ENCODE measurements at places on chromosomes 7 and 10. TPM values are rescaled to one million over a fixed set of nuclear protein-coding genes. Genes with fewer than 3 reads are reported as not detected.

DNA sequence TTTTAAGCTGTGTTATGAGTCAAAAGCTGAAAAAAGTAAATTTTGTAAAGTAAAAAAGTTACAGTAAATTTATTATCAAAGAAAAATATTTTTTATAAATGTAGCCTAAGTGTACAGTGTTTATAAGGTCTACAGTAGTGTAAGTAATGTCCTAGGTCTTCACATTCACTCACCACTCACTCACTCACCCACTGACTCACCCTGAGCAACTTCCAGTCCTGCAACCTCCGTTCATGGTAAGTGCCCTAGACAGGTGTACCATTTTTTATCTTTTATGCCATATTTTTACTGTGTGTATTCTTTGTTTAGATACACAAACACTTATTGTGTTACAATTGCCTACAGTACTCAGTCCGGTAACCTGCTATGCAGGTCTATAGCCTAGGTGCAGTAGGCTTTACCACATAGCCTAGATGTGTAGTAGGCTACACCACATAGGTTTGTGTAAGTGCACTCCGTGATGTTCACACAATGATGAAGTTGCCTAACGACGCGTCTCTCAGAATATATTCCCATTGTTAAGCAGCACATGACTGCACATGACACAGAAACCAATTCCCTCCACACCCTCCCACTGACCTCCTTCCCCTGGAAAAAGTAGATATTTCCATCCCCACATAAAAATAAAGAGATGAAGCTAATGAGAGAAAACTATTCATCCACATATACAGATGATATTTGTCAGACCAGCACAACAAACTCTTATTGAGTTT is 44.8 kb upstream of the FGL2 start:
- no peak for DNase-seq
- H3K27me3 ChIP-seq, result no peaks in the 10 kb centered on the region
- H3K4me3 ChIP-seq, result no peak overlapping the region
- no peak overlapping the region for H3K27ac ChIP-seq
- no peaks in the 10 kb centered on the region for H3K36me3 ChIP-seq

Gene KCNH2
- 19.3 TPM for total RNA-seq

GRCh38 chr10:110458266-110458920 is 39.3 kb upstream of the DUSP5 start:
- no peak for DNase-seq
- no peak overlapping the region for H3K4me3 ChIP-seq
- no peaks in the 10 kb centered on the region for H3K27me3 ChIP-seq
- H3K4me1 ChIP-seq, result peaks cover 45% of the 10 kb centered on the region

GRCh38 chr10:51178634-51179033 is 104.3 kb downstream of the PRKG1 start:
- DNase-seq, result no peak
- no peaks in the 10 kb centered on the region for H3K27me3 ChIP-seq
- no peaks in the 10 kb centered on the region for H3K36me3 ChIP-seq

DNA sequence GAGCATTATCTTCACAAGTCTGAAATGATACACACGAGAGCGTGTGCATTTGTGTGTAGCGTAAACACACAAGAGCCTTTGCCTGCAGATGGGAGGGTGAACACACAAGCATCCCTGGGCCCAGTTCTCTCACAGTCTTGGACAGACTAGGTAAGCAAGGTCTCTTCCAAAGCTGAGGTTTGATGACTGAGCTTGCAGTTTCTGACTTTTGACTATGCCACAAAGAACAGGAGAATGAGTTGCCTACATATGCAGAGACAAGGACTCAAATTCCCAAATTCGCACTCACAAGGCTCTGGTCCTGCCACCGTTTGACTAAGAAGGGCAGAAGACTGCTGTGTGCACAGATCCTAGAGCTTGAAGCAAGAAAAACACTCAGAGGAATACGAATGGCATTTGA is 55.8 kb downstream of the FAM53B start:
- H3K4me3 ChIP-seq, result no peak overlapping the region
- no peak overlapping the region for H3K27ac ChIP-seq
- H3K4me1 ChIP-seq, result peaks cover 5% of the 10 kb centered on the region
- no peaks in the 10 kb centered on the region for H3K27me3 ChIP-seq
- no peak for DNase-seq

Gene EN2
- 0.81 TPM for total RNA-seq

DNA sequence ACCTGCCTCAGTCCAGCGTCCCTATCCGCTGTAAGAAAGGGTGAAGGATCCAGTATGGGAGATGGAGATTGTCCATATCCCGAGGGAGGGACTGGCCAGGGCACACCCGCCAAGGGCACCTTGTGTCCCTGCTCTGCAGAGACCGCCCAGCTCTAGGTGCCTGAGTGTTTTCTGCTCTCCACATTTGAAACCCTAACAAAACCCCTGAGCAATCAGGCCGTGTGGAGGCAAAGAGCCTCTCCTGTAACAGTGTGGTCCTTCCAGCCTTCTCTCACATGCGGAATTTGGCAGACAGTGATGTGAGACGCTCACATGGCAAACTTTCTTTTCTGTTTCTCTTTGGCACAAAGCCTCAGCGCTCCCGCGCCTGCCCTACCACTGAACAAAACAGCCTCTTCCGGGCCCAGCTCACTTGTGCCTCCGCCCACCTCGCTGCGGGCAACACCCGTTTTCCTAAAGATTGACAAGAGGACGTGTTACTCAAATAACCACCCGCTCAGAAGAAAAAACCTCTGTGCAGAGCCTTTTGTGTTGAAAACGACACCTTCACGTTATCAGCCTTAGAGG is 514.8 kb downstream of the DNAJB6 start:
- H3K4me3 ChIP-seq, result peak overlapping the region; percentile 7
- peaks cover 2% of the 10 kb centered on the region for H3K4me1 ChIP-seq
- peaks cover 41% of the 10 kb centered on the region for H3K27me3 ChIP-seq
- DNase-seq, result peak; percentile 66
- no peak overlapping the region for H3K27ac ChIP-seq

Gene C10orf105
- not detected for total RNA-seq

DNA sequence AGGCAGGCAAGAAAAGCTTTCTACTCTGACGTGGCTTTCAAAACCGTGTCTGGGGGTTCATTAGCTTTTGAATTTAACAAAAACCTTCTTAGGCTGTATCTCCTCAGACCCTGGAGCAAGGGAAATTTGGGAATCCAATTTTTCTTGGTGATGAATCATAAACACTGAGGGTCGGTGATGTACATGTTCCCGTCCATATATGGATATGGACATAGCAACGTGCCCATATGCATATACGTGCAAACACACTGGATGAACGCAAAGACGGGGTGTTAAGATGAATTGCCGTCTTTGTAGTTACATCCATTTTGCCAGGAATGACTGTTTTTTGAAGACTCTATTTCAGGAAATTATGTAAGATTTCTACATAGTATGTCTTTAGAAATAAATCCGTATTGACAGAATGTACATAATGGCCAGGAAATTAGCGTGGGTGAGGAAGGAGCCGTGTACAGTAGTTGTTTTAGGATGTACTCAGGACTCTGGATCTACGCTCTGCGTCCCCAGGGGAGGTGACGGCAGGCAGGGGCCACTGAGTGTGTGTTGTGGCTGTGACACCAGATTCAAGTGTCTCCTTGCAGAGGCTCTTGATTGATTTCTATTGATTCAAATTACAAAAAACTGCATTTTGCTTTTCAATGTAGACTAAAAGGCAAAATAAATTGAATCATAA is 238.2 kb downstream of the DNAJB6 start:
- H3K36me3 ChIP-seq, result peaks cover 12% of the 10 kb centered on the region
- H3K4me3 ChIP-seq, result no peak overlapping the region
- H3K27me3 ChIP-seq, result no peaks in the 10 kb centered on the region
- H3K4me1 ChIP-seq, result no peaks in the 10 kb centered on the region
- no peak overlapping the region for H3K27ac ChIP-seq
- no peak for DNase-seq

- H3K27me3 ChIP-seq, result no peaks in the 10 kb centered on the region
- H3K36me3 ChIP-seq, result peaks cover 8% of the 10 kb centered on the region
- H3K4me3 ChIP-seq, result no peak overlapping the region
These were observed 5.8 kb downstream of the CTBP2 start for GRCh38 chr10:125154529-125154928.

- no peak overlapping the region for H3K4me3 ChIP-seq
- no peaks in the 10 kb centered on the region for H3K36me3 ChIP-seq
- H3K27ac ChIP-seq, result no peak overlapping the region
- no peaks in the 10 kb centered on the region for H3K27me3 ChIP-seq
- H3K4me1 ChIP-seq, result peaks cover 11% of the 10 kb centered on the region
These were observed 81.3 kb downstream of the OSBPL3 start for GRCh38 chr7:24898691-24899090.

DNA sequence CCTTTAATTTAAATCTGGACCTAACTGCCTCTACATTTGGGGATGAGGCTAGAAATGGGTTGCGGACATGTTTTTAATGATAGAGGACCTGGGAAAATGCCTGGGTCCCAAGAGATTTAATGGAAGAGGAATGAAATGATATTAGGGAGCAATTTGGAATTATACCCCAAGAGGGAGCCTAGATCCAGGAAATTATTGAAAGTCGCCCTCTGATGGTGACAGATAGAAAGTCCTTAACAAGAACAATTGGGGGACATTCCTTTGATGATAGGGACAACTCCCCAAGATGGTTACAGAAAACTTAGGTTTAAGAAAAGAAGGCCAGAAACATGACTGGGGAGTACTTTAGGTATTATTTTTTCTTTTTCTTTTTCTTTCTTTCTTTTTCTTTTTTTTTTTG is 9.5 kb upstream of the TSGA13 start:
- no peak overlapping the region for H3K4me3 ChIP-seq
- DNase-seq, result peak; percentile 73
- H3K27me3 ChIP-seq, result no peaks in the 10 kb centered on the region
- no peaks in the 10 kb centered on the region for H3K36me3 ChIP-seq
- no peaks in the 10 kb centered on the region for H3K4me1 ChIP-seq

- no peak overlapping the region for H3K4me3 ChIP-seq
- DNase-seq, result no peak
- H3K27ac ChIP-seq, result no peak overlapping the region
These were observed 1065.4 kb downstream of the SORCS3 start for GRCh38 chr10:105706281-105707026.

GRCh38 chr10:130844310-130844709 is 467.2 kb downstream of the TCERG1L start:
- no peak for DNase-seq
- H3K4me3 ChIP-seq, result no peak overlapping the region
- H3K27ac ChIP-seq, result no peak overlapping the region
- H3K36me3 ChIP-seq, result no peaks in the 10 kb centered on the region
- no peaks in the 10 kb centered on the region for H3K27me3 ChIP-seq
- H3K4me1 ChIP-seq, result no peaks in the 10 kb centered on the region

GRCh38 chr7:129855234-129855673 is 97.5 kb downstream of the UBE2H start:
- no peaks in the 10 kb centered on the region for H3K27me3 ChIP-seq
- no peak for DNase-seq
- no peak overlapping the region for H3K27ac ChIP-seq
- 0 out of 2 replicates have a peak, but pooled peaks cover 7% of the 10 kb centered on the region for H3K36me3 ChIP-seq

DNA sequence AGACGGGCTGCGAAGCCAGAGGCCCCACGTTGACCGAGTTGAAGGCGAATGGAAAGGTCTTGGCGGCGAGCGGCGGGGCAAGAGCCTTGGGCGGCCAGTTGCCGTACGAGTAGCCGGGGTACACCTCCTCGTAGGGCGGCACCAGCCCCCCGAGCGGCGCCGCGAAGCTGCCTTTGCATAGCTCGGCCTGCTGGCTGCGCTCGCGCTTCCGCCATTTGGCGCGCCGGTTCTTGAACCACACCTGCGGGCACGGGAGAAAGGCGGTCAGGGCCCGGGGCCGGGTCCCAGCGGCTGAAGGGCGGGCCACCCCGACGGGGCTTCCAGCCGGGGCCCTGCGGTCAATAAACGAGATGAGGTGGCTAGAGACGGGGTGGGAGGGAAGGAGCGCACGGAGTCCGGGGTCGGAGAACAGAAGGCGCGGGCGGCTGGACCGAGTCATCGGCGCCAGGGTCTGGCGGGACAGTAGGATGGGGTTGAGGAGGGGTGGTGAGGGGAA is 4.8 kb downstream of the ELOVL3 start:
- no peak for DNase-seq
- peaks cover 75% of the 10 kb centered on the region for H3K36me3 ChIP-seq
- no peak overlapping the region for H3K27ac ChIP-seq
- peaks cover 25% of the 10 kb centered on the region for H3K4me1 ChIP-seq
- no peak overlapping the region for H3K4me3 ChIP-seq

- no peaks in the 10 kb centered on the region for H3K27me3 ChIP-seq
- H3K36me3 ChIP-seq, result no peaks in the 10 kb centered on the region
- DNase-seq, result no peak
- no peak overlapping the region for H3K4me3 ChIP-seq
- H3K27ac ChIP-seq, result no peak overlapping the region
- H3K4me1 ChIP-seq, result no peaks in the 10 kb centered on the region
These were observed 120.1 kb downstream of the WDFY4 start for GRCh38 chr10:48804740-48805182.

GRCh38 chr7:95323410-95324129 is 762 bp downstream of the PON1 start:
- no peak overlapping the region for H3K4me3 ChIP-seq
- H3K27me3 ChIP-seq, result no peaks in the 10 kb centered on the region
- H3K27ac ChIP-seq, result no peak overlapping the region
- no peaks in the 10 kb centered on the region for H3K36me3 ChIP-seq
- H3K4me1 ChIP-seq, result peaks cover 27% of the 10 kb centered on the region

DNA sequence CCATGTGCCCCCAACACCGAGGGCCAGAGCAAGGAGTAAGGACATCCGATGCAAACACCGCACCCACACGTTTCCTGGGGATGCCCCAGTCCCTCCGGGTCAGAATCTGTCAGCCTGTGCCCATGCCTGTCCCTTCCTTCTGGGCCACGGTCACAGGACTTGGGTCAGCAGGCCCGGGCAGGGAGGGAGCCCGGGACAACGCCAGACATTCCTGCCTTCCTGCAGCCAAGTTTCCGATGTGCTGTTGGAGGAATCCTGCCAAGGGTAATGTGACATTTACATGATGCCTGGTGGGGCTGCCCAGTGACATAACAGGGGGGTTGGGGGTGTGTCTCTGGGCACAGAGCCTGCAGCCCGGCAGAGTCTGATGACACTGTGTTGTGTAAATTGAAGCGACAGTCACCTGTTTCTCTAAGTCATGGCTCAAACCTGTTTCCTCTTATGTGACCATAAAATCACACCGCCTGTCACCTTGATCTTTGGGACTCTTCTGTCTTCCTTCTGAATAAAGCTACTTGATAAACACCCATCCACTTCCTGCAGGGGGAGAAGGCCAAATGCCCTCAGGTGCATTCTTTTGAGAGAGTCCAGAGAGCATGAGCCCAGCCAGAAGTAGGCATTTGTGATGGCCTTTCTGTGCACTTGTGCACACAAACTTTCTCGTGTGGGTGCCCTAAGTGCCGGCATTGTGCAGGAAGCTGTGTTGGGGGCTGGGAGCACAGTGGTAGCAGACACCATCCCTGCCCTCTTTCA is 175.3 kb upstream of the RHEB start:
- H3K4me1 ChIP-seq, result peaks cover 47% of the 10 kb centered on the region
- DNase-seq, result no peak
- H3K27me3 ChIP-seq, result no peaks in the 10 kb centered on the region
- H3K27ac ChIP-seq, result no peak overlapping the region
- H3K4me3 ChIP-seq, result no peak overlapping the region

Gene RPEL1
- total RNA-seq, result not detected

- H3K36me3 ChIP-seq, result no peaks in the 10 kb centered on the region
- H3K4me3 ChIP-seq, result no peak overlapping the region
- no peaks in the 10 kb centered on the region for H3K27me3 ChIP-seq
- 0 out of 2 replicates have a peak, but pooled peaks cover 3% of the 10 kb centered on the region for H3K4me1 ChIP-seq
- no peak overlapping the region for H3K27ac ChIP-seq
These were observed 14.0 kb upstream of the KPNA7 start for GRCh38 chr7:99221866-99222265.

- no peak overlapping the region for H3K4me3 ChIP-seq
- no peaks in the 10 kb centered on the region for H3K4me1 ChIP-seq
- no peak for DNase-seq
- H3K27me3 ChIP-seq, result no peaks in the 10 kb centered on the region
- no peaks in the 10 kb centered on the region for H3K36me3 ChIP-seq
These were observed 41.7 kb downstream of the ZNF25 start for GRCh38 chr10:37934791-37935190.

GRCh38 chr10:3091921-3092320 is 24.6 kb downstream of the PFKP start:
- no peaks in the 10 kb centered on the region for H3K36me3 ChIP-seq
- no peak for DNase-seq
- no peaks in the 10 kb centered on the region for H3K4me1 ChIP-seq
- H3K27me3 ChIP-seq, result no peaks in the 10 kb centered on the region
